CD4-positive, alpha-beta T cell treated with Interleukin-2 at 100 ng/mL for 4 hours (primary cell): ENCODE measurements at places on chromosomes 3 and 15.

DNA sequence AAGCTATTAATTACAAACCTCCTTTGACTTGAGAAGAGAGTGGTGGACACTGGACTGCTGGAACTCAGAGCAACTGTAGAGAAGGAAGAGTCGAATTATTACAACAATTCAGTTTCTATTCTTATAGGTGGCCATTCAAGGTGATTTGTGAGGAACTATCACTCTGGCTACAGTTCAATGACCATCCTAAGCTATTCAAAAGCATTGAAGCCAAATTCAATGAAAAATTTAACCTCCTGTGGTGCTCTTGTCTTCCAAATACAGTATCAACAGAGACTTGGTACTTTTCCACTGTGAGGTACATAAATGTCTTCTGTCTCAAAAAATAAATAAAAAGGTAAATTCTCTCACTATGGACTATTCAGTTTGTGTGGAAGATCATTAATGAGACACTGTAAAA lies 513.3 kb upstream of the SEMA6D start:
- DNase-seq, result no peak

DNA sequence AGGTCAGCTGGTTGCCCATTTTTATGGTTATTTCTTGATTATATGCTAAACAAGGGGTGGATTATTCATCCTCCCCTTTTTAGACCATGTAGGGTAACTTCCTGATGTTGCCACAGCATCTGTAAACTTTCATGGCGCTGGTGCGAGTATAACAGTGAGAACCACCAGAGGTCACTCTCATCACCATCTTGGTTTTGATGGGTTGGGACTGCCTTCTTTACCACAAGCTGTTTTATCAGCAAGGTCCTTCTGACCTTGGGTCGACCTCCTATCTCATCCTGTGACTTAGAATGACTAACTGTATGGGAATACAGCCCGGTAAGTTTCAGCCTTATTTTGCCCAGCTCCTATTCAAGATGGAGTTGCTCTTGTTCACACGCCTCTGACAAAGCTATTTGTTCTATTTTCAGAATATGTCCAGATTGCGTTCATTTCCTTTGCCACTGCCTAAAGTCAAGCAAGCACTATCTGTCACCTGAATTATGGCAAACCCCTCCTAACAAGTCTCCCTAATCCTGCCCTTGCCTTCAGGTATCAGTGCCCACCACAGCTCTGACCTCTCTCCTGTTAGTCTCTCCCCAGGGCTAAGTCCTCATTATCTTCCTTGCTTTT lies 308.5 kb downstream of the ROBO2 start:
- no peak for DNase-seq

GRCh38 chr3:127791221-127791913 lies 30.9 kb downstream of the MGLL start:
- DNase-seq, result no peak

DNA sequence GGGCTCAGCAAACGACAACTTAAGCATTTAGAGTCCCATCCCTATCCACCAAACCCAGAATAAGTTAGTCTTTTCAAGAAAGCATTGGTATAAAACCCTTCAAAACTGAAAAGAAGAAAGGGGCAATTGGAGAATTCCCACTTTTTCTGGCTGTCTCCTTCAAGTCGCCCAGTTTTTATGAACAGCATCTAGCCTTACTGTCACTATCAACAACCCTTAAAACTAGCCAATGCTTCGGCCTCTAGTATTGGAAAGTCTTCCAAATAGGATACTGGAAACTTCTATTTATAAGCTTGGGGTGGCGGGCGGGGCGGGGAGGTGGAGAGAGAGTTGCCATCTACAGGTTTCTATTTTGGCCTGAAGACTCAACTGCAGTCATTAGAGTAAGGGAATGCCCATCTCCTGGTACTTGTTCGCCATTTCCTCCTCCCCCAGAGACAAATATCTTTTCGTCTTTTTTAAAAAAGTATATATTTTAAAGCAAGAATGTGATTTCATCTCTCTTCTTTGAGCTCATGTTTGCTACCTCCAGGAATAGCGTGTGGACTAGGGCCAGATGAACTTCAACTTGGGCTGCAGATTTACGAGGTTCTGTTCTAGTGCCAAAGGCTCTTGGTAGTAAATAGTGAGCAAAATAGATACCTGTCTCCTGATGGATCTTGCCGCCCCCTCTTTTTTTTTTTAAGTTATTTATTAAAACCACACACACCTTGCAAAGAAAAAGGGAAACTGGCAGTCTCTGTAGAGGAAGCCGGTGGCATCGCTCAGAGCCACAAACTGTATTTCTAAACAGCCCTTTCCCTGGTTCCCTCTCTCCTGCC lies 2.7 kb downstream of the BCL6 start:
- DNase-seq, result peak; percentile 29

- no peak for DNase-seq
Observed at GRCh38 chr3:128074851-128075521, 22.7 kb downstream of the SEC61A1 start.
